ENCODE measurements at places on chromosomes 6 and 20.

DNA sequence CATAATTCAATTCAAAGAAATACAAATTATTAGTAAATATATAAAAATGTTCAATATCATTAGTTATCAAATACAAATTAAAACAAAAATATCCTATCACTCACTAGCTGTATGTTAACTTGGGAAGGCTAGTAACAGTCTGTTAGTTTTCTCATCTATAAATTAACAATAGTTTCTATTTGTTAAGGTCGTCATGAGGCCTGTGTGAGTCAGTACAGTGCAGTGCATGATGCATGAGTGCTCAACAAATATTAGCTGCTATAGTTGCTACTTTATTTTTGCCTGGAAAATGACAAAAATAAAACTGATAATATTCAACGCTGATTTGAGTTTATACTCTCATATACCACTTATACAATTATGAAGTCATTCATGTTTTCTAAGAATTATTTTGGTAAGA is 401.6 kb upstream of the RUNX2 start:
- DNase-seq: no peak

GRCh38 chr6:151695156-151695555 is 112.3 kb upstream of the ESR1 start:
- no peak for DNase-seq

DNA sequence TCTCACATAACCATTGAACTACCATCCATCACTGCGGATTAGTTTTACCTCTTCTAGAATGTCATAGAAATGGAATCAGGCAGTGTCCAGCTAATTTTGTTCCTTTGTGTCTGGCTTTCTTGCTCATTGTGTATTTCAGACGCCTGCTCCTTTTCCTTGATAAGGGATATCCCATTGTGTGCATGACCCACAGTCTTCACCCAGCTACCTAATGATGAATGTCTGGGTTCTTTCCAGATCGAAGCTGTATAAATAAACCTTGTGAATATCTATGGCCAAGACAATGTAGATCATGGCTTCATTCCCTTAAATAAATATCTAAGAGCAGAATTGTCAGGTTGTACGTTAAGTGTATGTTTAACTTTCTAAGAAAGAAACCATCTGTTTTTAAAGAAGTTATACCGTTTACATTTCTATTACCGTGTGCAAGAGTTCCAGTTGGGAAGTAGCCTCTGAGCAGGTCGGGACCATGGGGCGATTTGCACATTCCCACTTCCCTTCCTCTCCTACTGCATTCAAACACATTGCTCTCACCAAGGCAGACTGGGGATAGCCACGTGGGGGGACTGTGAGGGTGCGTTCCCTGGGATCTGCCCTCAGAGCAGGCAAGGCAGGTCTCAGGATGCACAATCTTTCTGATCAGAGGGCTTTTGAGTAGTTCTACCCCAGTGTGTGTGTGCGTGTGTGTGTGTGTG is 13.1 kb downstream of the CD93 start:
- DNase-seq: no peak

DNA sequence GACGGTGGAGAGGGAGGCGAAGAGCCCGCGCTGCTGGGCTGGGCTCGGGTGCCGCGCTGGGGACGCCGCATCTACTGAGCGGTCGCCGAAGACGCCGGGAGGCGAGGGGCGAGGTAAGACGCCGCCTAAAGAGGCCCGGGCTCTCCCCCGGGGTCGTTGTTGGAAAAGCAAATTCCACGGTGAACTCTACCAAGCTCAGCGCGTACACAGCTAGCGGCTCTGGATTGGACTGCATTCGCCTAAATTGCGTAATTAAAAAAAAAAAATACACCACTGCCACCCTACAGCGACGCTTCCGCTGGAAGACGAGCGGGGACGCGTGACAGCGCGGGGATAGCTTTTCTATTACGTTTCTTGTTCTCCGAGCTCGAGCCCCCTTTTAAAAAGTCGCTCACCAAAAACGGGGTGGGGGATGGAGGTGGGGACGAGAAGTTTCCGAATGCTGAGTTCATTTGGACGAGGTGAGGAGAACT is 92.0 kb upstream of the PRDM1 start:
- no peak for DNase-seq

- no peak for DNase-seq
Measured at GRCh38 chr6:139080255-139080920, 51.8 kb downstream of the ABRACL start.

DNA sequence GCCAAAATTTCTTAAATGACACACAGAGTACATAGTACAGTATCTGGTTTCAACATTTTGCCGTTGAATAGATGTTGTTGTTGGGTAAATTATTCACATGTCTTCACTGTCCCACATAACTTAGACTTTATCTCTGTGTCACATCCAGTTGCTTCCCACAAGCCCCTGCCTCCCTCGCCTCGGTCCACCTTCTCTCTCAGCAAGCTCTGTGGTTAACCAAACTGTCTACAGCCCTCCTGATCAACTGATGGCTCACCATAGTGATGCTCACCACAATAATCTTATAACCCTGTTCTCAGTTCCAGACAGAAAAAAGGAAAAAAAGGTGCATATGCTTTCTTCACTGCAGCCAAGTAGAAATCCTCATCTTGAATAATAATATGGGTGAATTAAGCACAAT is 23.0 kb downstream of the IL17F start:
- peak; percentile 50 for DNase-seq

GRCh38 chr20:37266940-37267666 is 5.5 kb upstream of the GHRH start:
- no peak for DNase-seq

All from stimulated activated CD4-positive, alpha-beta T cell treated with anti-CD3 and anti-CD28 coated beads, Interleukin-2, amount 100 ng/mL, for 24 hours (primary cell).